ENCODE measurements at places on chromosomes 3 and 15.

DNA sequence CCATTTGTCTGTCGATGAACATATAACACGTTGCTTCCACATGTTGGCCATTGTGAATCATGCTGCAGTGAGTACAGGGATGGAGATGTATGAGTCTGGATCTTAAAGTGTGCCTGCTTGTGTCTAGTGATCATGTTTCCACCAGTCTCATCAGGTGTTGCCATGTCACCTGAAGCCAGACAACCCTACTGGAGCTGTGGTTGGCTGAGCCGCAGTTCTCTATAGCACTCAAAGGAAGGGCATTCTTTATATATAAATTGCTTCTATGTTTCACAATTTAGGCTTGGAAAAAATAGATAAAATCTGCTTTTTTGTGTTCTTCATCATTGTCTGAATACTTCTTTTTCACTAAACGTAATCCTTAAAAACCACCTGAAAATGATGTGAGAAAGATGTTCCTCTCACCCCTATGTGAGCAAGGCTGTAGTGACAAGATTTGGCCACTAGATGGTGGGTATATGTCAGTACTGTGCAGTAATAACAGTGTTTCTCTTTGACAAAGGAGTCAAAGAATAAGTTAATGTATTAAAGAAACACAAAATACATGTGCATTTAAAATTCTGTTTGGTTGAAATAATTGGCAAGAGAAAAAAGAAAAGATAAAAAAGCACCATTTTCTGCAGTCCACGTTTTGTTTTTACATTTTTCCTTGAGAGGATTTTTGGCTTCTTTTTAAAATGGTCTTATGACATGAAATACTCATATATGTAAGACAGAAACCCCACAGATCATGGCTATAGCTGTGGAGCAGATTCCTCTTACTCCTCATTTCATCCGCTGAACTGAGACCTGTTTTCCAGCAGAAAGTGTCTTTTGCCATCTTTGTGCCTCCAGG, 394.5 kb upstream of the DPPA4 start:
- peak; percentile 9 for DNase-seq

DNA sequence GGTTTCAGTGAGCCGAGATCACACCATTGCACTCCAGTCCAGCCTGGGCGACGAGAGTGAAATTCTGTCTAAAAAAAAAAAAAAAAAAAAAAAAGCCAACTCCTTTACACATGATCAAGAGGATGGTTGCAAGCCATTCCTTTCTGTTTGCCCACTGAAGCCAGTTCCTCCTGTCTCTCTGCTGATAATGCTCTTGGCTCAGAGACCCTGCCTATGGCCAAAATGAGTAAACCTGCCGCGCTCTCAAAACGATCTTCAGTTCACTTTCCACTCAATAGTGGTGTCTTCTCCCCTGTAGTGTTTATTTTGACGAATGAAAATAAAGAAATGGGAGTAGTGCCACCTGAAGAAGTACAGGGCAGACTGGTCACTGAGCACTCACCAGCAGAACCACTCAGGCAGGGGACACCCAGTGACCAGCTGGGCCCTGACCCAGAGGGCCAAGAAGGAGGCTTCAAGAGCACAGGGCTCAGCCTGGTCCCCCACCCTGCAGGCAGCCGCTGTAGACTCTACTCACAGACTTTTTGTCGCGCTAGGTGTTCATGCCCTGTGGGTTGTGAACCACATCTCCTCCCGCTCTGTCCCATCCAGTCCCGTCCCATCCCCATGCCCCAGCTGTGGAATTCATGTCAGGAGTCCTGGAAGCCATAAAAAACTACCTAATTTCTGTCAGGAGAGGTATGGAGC, 23.6 kb downstream of the GRAMD2A start:
- no peak for DNase-seq

GRCh38 chr3:139107424-139108252, 62.9 kb upstream of the PRR23C start:
- no peak for DNase-seq

DNA sequence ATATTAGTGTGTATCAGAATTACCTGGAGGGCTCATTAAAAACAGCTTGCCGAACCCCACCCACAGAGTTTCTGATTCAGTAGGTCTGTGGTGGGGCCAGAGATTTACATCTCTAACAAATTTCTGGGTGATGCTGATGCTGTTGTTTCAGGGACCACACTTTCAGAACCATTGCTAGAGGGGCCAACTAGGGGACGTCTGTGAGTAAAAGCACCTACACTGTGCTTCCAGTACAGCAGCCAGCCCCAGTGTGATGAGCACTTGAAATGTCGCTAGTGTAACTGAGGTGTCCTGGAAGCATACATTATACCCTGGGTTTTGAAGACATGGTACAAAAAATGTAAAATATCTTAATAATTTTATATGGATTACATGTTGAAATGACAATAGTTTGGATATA, 33.0 kb downstream of the AGTR1 start:
- DNase-seq, result no peak

DNA sequence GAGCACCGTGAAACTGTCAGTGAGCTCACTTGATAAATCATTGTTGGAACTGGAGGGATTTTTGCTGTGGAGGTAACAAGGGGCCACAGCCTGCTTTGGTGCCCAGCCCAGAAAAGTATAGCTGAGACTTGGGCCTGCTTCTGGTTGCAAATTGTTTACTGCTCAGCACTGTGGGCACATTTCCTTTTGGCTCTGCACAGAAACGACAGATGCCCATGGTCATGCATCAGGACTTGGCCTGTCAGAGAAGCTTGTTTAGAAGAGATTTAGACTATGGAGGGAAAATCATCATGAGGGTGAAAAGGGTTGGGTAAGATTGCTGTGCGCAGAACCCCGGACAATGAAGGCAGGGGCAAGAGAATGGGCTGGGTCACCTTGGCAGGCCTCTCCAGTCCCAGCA, 286.1 kb upstream of the CTNNB1 start:
- DNase-seq, result no peak

GRCh38 chr15:25433118-25433865, 5.5 kb downstream of the UBE3A start:
- DNase-seq, result no peak

- DNase-seq, result no peak
Observed at GRCh38 chr3:158260392-158260791, 150.5 kb downstream of the RSRC1 start.

DNA sequence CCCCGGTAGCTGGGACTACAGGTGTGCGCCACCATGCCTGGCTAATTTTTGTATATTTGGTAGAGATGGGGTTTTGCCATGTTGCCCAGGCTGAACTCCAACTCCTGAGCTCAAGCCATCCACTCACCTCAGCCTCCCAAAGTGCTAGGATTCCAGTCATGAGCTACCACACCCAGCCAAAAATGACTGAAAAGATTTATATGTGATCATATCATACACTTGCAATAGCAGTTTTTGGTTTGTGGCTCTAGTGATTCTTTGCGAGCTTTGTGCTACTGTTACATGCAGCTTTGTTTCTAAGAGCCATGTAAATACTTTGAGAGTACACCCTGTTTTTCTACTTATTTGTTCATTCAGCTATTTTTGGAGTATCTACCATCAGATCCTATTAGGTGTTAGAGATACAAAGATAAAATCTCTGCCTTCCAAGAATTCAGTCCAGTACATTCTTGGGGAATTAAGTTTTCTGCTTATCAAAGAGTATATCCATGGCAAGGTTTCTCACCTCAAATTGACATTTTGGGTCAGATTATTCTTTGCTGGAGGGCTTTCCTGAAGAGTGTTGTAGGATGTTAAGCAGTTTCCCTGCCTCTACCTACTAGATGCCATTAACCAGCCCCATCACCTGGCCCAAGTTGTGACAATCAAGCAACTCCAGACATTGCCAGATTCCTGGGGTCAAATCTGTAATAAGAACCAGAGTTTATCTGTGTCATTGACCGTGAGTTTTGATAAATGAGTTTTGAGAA, 15.0 kb downstream of the SNAP23 start:
- DNase-seq, result no peak

GRCh38 chr3:38475716-38476115, 20.4 kb upstream of the EXOG start:
- DNase-seq, result no peak

DNA sequence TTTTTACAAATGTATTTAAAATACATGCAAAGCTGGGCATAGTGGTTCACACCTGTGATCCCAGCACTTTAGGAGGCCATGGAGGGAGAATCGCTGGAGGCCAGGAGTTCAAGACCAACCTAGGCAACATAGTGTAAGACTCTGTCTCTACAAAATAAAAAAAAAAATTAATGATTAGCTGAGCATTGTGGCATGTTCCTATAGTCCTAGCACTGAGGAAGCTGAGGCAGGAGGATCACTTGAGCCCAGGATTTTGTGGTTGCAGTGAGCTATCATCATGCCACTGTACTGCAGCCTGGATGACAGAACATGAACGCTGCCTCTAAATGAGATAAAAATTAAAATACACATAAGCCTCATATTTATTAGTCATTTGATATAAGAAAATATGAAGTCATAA, 142.8 kb downstream of the TCF12 start:
- DNase-seq, result no peak

DNA sequence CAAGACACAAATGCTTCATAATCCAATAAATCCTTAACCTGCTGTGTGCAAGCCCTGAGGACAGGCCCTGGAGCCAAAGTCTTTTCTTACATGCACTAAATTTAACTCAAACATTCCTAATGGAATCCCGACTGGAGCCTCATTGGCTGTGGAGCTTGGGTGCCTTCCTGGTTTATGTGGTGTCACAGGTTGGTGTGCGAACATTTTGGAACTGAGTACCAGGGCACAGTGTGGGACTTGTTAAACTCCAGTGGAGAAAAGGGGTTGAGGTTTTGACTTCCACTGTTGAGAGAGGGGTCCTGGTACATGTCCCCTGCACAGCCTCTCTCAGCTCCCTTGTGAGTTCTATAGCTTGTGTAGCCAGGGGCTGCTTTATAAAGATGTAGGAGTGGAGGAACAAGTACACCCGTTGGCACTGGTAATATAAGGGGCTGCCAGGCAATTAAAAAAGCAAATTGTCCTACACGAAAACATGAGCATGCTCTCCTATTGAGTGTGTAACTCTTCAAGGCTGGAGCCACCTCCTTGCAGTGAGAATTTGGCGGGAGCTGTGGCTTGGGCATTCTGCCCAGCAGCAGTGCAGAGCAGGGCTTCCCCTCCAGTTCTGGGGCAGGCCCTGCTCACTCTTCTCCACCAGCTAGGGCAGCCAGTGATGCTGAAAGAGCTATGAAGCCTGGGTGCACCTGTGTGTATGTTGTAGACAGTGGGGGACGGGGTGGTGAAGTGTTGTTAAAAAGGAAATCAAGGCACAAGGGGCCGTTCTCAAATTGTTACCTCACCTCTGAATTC, 218.1 kb downstream of the CLSTN2 start:
- no peak for DNase-seq

- no peak for DNase-seq
Observed at GRCh38 chr15:40749151-40749630, 5.9 kb downstream of the RMDN3 start.

- DNase-seq, result no peak
Observed at GRCh38 chr3:175805825-175806224, 946.7 kb downstream of the NAALADL2 start.

DNA sequence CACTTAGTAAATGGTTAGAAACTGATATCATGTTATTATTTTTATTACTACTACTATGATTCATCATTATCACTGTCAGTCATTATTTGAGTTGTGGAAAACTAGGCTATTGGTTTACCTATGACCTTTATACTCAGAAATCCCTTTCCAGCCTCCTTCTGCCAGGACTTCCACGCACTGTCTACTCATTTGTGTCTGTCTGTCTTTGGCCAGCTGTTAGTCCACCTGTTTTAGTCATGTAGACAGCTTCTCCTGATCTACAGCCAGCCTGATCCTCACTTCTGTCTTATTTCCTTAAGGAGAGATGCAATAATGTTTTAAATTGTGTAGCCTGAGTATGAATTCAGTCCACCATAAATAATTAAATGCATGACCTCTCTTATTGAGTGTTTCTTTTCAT, 162.8 kb downstream of the EPHA3 start:
- DNase-seq, result no peak

- no peak for DNase-seq
Observed at GRCh38 chr15:95016511-95017229, 785.3 kb downstream of the MCTP2 start.

DNA sequence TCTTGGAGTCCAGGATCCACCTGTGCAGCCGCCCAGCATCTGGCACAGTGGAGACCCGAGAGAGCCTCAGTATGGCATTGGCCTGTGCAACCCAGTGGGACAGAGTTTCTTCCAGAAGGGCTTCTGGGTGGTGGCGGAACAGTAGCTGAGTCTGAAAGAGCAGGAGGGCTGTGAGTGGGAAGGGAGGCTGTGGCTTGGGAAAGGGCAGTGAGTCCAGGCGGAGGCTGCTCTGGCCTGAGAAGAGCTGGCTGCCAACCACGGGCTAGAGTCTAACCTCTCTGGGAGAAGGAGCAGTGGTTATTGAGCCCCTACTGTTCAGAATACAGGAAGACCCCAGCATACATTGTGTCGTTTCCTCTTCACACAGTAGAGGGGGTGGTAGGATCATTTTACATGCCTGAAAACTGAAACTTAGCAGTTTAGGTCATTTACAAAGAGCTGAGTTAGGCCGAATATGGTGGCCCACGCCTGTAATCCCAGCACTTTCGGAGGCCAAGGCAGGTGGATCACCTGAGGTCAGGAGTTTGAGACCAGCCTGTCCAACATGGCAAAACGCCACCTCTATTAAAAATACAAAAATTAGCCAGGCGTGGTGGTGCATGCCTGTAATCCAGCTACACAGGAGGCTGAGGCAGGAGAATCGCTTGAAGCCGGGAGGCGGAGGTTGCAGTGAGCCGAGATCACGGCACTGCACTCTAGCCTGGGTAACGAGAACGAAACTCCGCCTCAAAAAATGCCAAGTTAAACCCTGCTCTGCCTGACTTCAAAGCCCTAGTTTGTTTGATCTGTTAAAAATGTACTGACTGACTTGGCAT, 3.2 kb downstream of the AEN start:
- peak; percentile 73 for DNase-seq

DNA sequence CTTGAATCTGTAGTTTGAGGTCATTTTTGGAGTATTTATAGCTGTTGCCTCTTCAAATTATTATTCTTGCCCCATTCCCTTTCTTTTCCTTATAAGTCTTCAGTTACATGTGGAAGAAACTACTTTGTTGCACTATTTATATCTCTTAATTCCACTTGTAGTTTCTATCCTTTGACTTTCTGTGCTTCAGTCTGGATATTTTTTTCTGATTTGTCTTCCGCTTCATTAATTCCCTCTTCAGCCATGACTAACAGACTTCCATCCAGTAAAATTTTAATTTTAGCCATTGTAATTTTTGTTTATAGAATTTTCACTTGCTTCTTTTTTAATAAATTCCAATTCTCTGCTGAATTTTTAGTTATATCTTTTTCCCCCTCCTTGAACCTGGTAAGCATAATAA, 15.7 kb upstream of the VEPH1 start:
- no peak for DNase-seq

All from GM13976 (cell line).